Neural progenitor cell (in vitro differentiated cells): ENCODE measurements at places on chromosomes 6 and 20.

- DNase-seq = no peak
Observed at GRCh38 chr20:62067547-62068260, 2.0 kb upstream of the TAF4 start.

DNA sequence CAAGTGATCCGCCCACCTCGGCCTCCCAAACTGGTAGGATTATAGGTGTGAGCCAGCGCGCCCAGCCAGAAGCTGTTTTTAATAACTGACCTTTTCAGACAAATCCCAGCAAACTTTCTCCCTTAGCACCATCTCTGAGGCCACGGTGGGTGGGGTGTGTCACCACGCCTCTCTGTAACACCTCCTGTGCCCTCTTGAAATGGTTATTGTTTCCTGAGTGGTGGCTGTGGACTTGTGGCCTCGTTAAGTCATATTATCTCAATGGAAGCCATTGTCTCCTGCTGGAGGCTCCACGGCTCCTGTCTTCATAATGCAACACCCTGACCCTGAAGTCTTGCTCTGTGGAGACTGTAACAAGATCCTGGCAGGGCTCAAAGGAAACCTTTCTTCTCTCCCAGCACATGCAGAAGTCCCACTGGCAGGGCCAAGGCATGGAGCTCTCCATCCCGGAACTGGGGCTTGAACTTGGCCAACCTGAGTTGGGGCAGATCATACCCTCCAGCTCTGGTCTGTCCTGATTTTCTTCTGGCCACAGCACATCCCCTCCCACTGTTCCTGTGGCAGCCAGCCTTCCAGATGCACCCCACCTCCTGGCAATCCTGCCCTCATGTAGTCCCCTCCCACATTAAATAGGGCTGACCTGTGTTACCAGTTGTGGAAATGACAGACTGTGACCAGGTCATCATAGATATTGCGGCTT lies 81.1 kb downstream of the SNX5 start:
- no peak for DNase-seq

GRCh38 chr6:119915971-119916370 lies 566.4 kb upstream of the MAN1A1 start:
- no peak for DNase-seq

DNA sequence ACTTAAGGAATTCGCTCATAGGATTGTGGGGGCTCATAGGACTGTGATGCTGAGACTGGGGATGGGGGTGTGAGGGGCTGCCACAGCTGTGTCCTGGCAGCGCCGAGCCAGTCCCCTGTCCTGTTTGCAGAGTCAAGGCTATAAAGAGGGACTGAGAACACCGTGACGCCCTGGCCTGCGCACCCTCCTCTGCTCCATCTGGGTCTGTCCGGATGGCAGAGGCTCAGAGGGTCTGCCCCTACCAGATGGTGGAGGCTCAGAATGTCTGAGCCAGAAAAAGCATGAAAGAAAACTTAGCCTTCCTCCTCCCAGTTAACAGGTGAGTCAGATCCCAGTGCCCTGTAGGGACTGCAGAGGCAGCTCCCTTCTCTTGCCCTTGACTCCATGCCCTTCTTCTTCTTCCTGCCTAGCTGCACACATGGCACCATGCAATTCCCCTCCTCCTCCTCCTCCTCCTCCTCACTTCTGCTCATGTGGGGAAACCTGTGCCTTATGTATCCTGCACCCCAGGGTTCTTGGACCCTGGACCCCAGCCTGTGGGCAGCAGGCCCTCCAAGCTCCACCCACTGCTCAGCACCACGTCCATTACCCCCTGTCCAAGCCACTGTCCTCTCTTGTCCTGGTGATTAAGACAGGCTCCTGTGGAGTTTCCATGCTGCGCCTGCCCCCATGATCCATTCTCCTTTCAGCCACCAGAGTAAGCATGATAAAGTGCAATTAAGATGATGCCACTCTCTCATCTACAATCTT lies 410.0 kb upstream of the SULF2 start:
- DNase-seq = no peak

DNA sequence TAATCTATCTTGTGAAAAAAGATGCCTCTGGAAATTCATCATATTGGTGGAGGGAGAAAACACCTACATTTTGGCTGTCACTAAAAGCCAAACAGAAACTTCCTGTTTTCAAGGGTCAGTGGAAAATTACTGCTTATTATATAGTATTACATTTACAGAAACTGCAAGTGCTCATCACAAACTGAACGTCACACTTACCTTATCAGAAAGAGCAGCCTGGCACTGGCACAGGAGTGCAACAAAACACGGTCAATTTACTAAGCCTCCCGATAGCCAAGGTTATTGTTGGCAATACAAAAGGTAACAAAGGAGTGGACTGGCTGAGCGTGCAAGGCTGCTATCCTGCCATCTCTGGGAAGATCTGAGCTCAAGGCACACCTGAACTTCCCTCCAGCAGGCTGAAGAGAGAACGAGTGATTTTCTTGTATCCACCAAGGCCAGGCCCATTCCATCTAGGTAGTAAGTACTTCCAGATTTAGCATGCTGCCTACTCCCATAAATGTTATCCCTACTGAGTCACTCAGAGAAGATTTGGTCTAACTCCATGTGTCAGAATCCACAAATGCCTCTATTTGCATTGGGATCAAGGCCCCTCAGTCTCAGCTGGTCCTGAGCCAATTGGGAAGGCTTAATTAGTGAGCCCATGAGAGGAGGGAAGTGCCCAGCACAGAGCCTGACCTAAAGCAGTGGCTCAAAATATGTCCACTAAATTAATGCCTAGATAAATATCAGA lies 399.8 kb downstream of the BTBD9 start:
- no peak for DNase-seq

DNA sequence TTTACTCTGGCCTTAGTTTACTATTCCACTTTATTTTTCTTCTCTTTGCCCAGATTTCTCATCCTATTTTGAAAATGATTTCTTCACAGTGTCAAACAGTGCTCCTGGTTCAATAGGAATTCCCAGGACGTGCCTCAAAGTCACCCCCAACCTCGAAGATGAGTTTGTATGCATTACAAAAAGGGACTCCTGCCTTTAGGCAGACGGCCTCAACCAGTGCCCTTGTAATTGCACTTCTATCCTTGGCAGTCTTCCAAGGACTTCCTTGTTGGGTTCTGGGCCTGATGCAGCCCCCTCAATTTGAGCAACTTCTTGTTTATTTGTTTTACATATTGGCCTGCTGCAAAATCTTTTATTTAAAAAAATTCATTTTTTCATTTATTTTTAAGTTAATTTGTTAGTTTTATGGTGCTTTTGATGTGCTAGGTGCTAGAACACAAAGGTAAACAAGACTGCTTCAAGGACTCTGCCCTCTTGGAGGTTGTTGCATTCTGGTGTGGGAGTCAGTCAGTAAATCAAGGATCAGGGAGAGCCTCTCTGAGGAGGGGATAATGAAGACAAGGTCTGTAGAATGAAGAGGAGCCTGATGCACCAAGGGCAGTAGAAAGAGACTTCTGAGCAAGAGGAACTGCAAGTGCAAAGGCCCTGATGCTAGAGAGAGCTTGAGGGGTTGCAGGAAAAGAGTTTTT lies 181.5 kb upstream of the LAMP5 start:
- no peak for DNase-seq

- peak; percentile 84 for DNase-seq
Observed at GRCh38 chr6:49606721-49607390, 29.8 kb downstream of the RHAG start.

DNA sequence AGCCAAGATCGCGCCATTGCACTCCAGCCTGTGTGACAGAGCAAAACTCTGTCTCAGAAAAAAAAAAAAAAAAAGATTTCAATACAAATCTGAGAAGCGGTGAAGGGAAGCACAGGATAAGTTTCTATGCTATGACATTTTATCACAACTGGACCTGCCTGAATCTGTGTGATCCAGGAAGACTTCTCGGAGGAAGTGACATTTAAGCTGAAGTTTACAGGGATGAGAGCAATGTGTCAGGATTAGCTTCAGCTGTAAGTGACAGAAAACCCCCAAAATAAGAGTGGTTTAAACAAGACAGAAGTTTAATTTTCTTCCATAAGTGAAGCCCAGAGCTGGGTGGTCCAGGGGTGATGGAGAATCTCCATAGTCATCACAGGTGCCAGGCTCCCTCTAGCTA lies 33.4 kb upstream of the MRPS18A start:
- DNase-seq = no peak

DNA sequence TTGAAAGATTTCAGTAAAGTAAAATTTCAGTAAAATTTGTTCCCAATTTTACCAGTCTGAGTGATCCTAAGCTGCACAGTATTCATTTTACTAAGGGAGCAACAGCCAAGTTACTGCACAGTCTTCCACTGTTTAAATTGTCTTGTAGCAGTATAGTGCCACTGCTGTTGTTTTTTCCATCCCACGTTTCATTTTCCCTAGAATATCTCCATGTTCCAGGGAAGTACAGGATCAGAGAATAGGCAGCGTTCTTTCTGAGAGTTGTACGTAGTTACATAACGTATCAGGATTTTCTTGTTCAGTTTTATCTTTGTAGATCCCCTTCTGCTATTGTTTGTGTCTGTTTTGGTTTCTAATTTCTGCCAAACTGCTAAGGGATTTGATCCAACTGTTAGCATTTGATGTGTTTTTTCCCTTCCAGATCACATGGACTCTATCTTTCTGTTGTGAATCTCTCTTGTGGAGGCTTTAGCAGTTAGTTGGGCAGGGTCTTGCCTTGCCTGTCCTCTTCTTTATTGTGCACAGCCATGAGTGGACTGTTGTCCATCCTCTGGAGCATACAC lies 38.4 kb downstream of the BCKDHB start:
- no peak for DNase-seq

DNA sequence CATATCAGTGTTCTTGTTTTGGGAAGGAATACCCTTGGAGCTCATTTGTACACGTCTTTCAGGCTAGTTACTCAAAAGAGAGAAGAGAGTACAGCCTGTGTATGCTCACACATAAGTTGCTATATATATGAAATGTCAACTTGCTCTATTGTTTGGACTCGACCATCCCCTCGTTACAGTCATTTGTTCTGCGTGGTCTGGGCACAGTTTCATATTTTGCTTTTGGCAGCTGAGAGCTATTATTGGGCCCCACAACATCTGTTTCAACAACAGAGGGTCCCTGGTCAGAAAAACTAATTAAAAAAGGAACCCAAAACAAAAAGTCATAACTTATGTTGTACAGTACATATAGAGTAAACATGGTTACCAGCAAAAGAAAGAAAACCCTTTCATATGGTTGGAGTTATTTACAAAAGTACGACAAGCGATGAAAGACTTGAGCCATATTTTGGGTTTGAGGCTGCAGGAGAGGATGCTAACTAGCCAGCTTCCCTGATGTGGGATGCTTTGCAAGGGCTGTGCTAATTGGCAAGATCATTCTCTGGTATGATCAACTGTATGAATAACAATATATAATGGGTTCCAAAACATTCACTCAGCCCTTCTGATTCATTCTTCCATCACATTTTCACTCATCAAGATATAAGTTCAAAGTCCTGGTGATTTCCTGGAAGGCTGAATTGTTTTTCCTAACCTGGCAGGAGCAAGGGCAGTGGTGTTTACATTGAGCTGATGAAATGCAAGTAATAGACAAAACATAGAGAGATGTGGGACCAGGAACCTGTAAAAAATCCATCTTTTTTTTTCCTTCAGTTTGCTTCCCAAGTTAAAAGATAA lies 137.9 kb downstream of the RPS12 start:
- no peak for DNase-seq

DNA sequence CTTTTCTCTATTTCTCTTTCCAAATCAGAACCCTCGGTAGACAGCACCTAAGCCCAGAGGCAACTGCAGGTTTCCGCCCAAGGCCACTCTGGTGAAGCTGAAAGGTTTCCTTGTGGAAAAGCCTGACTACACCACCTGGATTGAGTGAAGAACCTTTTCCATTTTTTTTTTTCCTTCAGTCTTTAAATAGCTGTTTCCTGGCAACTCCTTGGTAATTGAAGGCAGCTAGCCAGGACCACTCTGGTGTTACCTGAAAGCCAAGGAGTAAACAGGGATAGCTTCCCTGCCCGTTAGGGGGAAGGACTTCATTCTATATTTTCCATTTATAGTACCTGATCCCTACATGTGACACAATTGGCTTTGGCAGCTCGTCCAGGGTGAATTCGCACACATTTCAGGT lies 1238.4 kb downstream of the GRIK2 start:
- DNase-seq = no peak

GRCh38 chr6:55819811-55820210 lies 55.6 kb downstream of the BMP5 start:
- DNase-seq = no peak

- no peak for DNase-seq
Observed at GRCh38 chr6:26045928-26046368, 41.3 kb upstream of the HFE start.

DNA sequence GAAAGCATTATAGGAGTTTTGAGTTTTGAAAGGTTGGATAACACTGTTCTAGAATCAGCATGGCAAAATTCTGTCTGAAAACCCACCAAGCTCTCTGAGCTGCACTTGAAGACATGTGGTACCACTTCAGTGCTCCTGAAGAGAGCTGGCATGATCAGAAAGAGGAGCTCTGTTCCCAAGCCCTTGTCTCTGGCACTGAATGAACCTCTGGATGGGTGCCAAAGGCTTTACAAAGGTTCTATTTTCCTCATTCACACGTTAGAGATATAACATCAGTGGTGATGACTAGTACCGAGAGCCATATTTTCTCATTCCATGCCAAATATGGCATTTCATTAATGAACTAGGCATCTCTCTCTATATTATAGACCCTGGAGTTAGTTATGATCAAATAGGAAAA lies 301.8 kb upstream of the ID4 start:
- DNase-seq = no peak
